Activated CD8-positive, alpha-beta memory T cell treated with anti-CD3 and anti-CD28 coated beads for 1 hour (primary cell): ENCODE measurements at places on chromosomes 2 and 18.

DNA sequence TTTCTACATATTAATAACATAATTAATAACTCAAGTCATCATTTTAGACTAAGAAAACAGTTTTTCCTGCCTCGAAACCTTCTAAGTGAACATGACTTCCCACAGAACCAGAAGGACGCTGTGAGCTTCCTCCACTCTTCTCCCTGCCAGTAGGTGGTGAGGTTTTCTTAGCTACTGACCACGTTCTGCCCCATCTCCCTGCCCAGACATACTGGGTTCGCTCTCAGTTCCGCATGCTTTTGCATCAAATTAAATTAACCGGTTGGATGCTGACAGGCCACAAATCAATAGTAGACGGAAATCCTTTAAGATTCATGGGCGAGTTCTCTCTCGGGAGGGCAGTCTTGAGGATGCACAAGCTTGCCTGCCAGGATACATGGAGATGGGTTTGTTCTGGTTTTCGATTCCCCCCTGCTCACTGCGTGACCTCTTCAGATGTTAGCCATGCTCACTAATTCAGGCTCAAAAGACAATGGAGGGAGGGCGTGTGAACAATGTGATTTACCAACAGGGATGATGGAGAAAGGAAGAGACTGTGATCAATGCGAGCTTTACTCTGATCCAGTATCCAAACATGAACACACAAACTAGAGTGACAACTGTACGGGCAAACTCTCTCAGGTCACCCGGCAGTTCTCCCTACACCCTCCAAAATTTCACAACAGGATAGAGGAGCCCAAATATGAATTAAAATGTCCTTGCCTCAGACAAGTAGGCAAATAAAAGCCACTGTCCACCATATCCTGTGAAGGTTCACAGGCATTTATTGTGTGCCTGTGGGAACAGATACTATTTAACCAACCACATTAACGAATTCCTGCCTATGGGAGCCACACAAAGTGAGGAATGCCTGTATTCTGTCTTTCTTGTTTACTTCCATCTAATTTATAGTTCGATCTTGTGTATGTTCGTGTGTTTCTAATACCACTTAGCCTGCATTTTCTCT, 375.7 kb downstream of the EIPR1 start:
- no peak for DNase-seq

GRCh38 chr18:38362286-38362792, 796.7 kb upstream of the CELF4 start:
- no peak for DNase-seq

GRCh38 chr2:56118474-56118873, 65.3 kb upstream of the CCDC85A start:
- DNase-seq, result no peak

- DNase-seq, result no peak
These were observed 491.4 kb upstream of the CDH7 start for GRCh38 chr18:65259403-65259802.

- DNase-seq, result no peak
These were observed 20.2 kb downstream of the FAM124B start for GRCh38 chr2:224381521-224382279.

DNA sequence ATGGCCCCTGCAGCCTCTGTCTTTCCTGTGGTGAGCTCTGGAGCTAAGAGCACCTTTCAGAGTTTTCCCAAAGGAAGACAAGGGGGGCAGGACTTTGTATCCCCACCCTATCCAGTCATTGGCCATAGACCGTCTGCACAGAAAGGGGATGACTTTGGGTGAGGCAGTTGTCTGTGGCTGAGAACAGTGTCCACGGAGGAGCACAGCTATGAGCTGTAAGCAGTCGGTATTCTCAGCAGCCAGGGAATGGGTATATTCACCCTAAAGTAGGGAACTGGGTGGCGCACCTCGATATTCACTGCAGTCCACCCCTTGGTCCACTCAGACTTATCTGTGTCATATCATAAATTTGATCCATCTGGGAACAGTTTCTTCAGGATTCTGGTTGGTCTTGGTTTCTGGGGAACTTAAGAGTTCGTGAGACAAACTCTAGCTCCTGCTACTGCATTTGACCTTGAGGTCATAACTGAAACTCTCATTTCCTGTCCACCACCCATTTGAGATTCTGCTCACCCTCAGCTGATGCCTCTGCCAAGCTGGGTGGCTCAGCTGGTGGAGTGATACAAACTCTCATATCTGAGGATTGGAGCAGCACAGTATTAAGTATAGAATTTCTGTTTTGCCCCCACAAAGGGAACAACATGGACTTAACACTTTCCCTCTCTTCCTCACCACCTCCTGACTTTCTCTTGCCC, 45.2 kb upstream of the SCG2 start:
- no peak for DNase-seq

- DNase-seq, result no peak
These were observed 79.8 kb upstream of the SLC25A52 start for GRCh38 chr18:31840499-31840898.

DNA sequence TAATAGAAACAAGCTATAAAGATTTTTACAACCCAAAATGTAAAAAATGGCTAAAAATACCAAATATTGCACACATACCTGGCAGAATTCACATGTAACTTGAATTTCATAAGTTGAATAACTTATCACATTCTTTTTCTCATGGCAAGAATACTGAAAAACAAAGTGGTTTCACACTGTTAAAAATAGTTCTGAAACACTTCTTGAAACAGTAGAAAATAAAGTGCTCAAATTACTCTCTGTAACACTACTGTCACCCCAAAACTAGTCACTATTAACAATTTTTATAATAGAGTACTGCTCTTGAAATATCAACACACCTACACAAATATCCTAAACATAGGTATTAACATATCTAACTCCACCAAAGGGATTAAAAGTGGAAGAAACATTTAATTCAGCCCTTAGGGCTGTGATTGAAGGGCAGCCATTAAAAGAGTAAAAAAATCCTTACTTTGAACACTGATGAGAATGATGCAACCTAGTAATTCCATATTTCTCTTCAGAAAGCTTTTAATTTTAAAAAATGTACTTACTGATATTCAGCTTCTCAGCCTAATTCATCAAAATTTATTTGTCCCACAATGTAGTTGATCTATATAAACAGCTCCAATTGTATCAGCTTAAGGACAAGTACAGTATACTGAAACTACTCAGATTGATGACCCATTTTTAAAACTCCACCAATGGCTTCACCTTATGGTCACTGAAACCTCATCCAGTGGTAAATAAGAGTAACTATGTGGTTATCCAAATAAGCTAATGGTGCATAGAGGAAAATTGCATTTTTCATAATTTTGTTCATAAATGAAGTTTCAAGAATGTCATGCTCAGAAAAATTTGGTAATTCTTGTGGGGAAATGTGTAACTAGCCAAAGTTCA, 31.4 kb downstream of the ATF2 start:
- no peak for DNase-seq

DNA sequence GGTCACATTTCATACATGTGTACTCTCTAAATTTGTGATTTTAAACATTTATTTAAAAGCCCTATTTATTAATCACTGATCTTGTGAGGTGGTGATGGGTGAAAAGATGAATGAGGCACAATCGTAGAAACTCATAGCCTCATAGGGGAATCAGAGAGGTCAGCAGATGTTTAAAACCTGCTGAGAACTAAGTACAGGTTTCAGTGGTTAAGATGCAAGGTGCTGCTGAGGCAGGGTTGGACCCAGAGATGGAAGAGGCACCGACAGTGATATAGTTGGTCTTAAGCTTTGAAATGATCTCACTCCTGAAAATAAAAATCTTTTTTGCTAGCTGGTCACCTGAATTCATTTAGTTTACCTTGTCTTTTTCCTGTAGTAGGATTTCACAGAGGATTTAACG, 49.6 kb downstream of the LINC00305 start:
- no peak for DNase-seq

DNA sequence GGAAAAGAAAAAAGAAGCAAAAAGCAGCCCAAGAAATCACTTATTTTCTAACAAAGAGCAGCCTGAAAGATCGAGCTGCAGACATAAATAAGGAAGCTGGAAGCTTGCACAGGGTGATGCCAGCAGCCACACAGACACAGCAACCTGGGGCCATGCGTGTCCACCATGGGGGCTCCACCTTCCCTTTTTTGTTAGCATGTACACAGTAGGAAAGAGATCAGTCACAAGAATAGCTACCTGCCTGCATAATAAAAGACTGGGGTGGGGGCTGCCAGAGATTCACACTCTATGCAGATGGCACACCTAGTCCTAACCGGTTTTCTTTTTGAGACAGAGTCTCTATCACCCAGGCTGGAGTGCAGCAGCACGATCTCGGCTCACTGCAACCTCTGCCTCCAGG, 2.9 kb upstream of the CNOT11 start:
- no peak for DNase-seq

GRCh38 chr2:99831772-99832171, 310.6 kb downstream of the AFF3 start:
- DNase-seq, result no peak

- DNase-seq, result no peak
These were observed 97.8 kb upstream of the NETO1 start for GRCh38 chr18:72965616-72966015.

DNA sequence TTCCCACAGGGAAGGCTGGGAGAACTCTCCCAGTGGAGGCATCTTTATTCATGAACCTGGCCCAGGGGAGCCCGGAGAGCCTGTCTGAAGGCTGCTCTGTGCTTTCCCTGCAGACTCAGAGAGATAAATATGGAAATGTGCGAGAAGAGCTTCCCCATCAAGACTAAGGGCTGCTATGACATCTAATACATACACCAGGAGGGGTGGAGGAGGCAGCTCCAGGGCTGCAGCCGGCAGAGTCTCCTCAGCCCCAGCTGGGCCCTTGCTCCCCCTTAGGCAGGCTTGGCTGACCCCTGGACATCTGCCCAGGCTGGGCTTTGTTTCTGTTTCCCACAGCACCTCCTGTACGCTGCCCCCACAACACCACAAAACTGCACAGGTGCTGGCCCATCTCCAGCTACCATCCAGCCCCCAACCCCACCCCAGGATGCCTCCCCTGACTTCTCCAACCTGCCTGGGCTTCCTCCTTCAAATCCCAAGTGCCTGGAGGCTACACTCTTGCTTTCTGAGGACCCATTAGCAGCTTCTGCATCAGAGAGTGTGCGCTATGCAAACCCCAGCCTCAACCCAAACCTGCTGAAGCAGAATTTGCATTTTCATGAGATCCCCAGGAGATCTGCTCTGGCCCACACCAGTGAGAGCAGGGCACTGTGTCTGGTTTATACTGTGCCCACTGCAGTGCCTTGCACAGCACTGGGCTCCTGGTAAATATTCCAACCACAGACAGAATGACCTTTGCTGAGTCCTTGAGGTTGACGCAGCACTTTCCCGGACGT, 96.8 kb downstream of the VSNL1 start:
- DNase-seq, result no peak

GRCh38 chr2:44479127-44479887, 117.6 kb downstream of the CAMKMT start:
- peak; percentile 5 for DNase-seq

- DNase-seq, result no peak
These were observed 345.2 kb upstream of the VRK2 start for GRCh38 chr2:57701391-57701791.

DNA sequence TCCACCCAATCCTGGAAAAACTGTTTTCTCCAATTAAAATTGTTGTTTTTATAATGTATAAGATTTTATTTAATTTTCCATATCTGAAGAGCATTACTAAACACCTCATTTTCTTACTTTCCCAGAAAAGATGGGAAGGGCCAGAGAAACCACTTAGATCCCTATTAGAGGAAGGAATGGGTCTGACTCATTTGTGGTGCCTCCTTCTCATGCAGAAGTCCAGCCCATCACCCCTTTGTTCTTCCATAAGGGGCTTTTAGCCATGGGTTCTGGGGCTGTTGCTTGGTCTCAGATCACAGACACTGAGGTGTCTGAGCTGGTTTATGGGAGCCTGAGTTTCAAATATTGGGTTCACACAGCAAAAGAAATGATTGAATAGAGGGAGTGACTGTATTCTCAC, 152.2 kb downstream of the ESCO1 start:
- DNase-seq, result no peak

DNA sequence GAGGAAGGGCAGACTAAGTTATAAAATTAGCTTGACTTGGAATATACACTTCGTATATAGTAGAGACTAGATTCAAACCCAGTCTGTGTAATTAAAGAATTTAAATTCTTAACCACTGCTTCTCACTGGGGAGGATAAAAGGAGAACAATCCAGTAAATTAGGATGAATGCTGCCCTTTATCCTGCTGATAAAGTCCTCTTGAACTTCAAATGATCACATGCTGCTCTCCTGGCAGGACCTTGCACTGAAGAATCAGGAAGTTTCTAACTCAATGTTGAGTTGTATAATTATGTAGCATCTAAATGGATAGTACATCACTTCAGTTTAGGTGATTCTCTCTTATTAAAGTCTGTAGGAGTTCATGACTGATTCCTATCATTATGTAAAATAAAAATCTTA, 1179.7 kb downstream of the DSC3 start:
- DNase-seq, result no peak
